ENCODE measurements at places on chromosomes 7 and 10. TPM values are rescaled to one million over a fixed set of nuclear protein-coding genes. Genes with fewer than 3 reads are reported as not detected.

CRYGN gene
- total RNA-seq = 1.2 TPM

DNA sequence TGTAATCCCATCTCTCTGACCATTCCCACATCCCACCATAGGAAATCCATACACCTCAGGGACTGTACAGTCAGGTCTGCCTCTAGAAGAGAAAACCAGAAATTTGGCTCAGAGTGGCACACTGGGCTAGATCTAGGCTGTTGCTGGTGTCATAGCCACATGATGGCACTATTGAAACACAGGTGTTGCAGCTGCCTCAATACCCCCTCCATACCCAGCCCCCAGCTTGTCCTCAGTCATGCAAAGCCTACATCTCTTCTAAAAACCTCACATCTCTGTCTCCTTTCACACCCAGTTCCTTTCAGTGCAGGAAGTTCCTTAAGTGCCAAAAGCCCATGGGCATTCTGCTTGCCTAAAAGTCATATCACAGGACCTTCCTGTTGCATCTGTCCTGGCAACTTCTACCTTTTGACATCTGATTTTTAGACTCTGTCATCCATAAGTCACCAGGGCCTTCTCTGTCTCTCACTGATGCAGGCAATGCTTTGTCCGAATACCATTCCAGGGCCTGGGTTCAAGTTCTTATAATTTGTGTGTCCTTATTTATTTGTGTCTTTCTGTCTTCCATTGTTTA, 27.0 kb upstream of the HIBADH start:
- DNase-seq = peak; percentile 46

GRCh38 chr7:108367946-108368345, 88.3 kb downstream of the NRCAM start:
- DNase-seq = no peak

DNA sequence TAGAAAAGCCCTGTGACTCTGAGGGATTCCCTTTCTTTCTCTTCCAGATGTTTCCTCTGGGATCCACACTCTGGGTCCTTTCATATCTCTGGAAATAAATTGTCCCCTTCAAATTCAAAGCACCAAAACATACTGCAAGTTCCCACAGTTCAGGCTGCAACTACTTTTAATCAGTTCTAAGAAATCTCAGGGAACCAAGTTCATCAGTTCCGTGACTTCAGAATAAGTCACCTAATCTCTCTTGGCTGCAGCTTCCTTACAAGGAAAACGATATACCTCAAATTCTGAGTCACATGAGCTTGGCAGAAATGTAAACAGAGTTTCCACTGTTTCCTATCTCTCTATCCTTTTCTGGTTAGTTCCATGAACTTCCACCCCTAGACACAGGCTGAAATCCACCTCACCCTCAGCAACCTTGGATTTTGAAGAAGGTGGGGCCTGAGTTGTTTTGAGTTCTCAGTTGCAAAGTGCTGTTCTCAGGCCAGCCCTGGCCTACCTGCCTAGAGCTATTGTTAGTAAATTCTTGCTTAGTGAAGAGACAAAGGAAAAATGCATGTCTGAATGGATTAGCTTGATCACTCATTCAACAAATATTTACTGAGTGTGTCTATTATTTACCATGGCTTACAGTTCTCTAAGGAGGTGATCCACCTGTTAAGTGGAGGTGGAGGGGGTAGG, 59.3 kb upstream of the IL6 start:
- DNase-seq = peak; percentile 82

MYL10 gene
- total RNA-seq = not detected

GRCh38 chr10:88926566-88927415, 25.8 kb downstream of the ACTA2 start:
- DNase-seq = no peak

GRCh38 chr10:76459016-76459730, 1027.7 kb downstream of the LRMDA start:
- no peak for DNase-seq

GRCh38 chr10:51117794-51118193, 43.5 kb downstream of the PRKG1 start:
- no peak for DNase-seq

GRCh38 chr10:86310702-86311101, 55.9 kb downstream of the GRID1 start:
- no peak for DNase-seq

DNA sequence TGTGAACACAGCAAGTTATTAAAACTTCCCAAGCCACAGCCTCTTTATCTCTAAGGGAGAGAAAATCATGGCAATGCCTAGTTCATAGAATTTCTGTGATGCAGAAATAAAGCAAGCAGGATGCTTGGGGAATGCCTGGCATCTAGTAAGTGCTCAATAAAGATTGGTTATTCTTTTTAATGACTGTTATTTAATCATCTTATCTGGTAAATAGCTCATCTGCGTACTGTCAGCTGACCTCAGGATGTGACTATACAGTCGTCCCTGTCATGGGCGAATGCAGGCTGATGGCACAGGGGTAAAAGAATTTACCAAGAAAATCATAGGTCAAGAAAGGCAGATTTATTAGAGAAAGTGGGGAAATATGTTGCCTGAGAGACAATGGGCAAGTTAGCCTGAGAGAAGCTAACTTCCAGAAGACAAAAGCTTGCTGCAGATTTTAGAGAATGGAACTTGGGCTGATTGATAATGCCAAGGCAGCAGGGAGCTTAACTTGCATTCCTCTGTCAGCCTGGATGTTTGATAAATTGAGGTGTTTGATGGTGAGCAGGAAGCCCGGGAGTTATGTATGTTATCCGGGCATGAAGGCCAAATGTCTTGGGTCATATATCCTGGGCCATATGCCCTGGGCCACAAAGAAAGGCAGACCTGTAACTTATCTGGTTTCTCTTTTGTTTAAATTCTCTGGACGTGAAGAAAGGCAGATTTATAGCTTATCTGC, 126.0 kb downstream of the KCNMA1 start:
- peak; percentile 65 for DNase-seq

DNA sequence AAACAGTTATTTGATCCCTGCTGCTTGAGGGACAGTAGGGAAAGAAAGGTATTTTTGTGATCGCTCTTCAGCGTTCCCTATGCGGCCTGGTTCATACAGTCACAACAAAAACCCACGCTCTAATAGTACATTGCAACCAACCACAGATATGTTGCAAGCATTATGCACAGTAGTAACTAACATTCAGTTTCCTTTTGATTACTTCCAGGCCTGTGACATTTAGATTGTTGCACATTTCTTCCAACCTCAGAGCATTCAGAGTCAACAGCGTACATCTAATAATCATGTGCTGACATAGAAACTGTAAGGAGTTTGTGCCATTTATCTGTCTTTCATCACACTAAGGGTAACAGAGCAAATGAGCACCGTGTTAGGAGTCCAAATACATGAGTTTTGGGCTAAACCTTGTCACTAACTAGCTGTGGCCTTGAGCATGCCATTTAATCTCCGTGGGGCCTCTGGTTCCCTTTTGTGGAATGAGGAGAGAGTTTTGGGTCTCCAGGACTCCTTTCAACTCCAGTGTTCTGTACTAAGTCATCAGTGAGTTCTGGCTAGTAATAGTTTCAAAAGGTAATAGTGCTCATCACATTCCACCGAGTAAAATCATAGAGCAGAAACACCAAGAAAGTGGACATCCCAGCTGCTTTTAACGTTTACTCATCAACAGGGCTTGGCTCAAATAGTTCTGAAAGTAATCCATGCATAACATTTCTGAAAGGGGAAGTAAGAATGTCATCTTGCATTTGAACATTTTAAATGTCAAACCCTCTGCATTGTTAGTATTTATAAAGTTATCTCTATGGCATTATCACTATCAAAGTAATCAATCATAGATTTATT, 99.0 kb upstream of the FZD1 start:
- peak; percentile 19 for DNase-seq

GRCh38 chr10:33258967-33259366, 75.5 kb downstream of the NRP1 start:
- DNase-seq = peak; percentile 88

ELOVL3 gene
- not detected for total RNA-seq

DNA sequence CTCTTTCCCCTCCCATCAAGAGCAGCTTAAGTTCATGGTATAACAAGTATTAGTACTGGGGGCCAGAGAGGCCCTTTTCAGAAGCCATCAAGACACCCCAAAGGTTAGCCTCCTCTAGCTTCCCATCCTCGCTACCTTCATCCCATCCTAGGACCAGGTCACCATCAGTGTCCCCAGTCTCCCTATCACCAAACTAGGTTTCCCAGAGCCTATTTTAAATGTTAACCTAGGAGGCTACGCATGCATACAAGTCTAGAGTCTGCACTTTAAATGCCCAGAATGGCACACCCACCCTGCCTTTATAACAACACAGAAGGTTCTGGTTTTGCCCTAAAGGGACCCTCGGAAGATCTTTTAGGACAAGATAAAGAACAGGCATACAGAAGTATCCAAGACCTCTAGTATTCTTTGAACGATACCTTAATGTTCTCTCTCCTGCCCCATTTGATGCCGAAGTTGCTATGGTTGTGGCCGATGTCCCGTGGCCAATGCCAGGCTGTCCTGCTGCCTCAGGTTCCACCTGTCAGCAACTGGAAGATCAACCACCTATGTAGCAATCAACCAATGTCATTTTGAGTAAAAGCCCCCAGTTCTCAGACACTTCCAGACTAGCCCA, 2.2 kb downstream of the GPRIN2 start:
- no peak for DNase-seq

DNA sequence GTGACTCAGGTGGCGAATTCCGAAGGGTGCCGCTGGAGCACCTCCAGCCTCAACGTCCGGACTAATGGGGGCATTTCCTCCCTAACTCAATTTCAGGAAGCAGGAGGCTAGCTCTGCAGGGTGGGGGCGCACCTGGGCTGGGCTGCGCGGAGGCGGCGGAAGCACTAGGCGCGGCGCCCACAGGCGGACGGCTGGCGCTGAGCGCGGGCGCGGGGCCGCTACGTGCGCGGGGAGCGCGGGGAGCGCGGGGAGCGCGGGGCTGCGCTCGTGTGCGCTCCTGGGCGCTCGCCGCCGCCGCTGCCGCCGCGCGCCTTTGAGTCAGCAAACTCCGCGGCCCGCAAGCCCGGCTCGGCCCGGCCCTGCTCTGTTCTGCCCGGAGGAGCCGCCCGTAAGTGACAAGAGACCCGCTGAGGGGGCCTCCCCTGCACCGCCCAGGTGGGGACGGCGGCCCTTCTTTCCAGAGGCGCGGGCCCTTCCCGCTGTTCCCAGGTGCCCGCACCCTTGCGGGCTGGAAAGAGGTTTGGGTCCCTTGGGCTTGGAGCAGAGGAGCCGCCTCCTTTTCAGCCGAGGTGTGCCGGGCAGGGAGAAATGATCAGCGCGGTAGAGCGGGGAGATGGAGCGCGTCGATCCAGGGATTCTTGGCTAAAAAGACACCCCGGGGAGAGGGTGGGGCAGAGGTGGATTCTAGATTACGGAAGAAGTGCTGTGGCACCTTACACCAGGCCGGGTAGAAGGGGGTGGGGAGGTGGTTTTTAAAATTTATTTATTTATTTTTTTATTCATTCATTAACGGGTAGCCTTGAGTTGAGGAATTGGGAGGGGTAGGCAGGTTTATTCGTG, at the start of gene SNX10:
Gene SNX10 (plus strand): TSS at position 164 of the 840 bp plus-strand sequence. CDS start 54,581 bp downstream, outside the sequence.
- peak; percentile 48 for DNase-seq

DNA sequence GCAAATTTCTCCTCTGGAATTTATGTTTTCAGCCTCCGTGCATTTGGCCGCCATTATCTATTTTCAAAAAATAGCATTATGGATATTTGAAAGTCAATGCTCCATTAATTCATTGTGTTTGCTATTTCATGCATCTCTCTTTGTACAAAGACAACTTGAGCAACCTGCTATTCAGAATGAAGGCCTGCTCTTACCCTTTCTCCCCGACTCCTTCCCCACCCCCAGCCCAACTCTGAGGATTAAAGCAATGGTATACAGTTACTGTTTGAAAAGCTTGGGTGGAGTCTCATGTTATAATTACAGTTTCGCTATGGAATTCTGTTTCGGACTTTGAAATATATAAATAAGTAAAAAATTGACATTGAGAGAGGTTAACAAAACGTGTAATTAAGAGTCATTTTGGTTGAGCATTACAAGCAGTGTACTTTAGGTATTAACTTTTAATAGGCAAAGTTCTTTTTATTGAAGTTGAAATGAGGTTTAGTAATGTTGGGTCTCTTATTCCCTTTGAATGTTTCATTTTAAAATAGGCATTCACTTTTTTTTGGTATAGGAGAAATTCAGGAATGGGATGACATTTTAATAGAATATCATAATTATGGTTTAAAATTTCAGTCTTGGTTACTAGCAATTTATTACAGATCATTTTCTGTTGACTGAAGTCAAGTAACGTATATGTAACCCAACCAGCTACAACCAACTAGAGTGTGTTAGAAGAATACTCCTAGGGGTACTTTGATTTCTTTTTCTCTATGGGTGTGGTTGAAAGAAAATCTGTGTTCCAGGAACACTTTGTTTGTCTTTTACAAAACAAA, 93.1 kb downstream of the ARID5B start:
- DNase-seq = no peak

SLC26A5 gene
- not detected for total RNA-seq

SPDYE16 gene
- total RNA-seq = not detected

GRCh38 chr10:123974406-123974805, 82.8 kb upstream of the CPXM2 start:
- DNase-seq = peak; percentile 95

OLAH gene
- not detected for total RNA-seq

- DNase-seq = no peak
These were observed 13.8 kb upstream of the LMOD2 start for GRCh38 chr7:123641901-123642300.

- peak; percentile 93 for DNase-seq
These were observed 120.6 kb downstream of the PRPF18 start for GRCh38 chr10:13707156-13707881.

PMS2 gene
- 35.9 TPM for total RNA-seq

GRCh38 chr10:8325024-8325980, 270.8 kb downstream of the GATA3 start:
- DNase-seq = no peak

- DNase-seq = no peak
These were observed 5.8 kb downstream of the MLXIPL start for GRCh38 chr7:73618538-73618937.

GRCh38 chr7:114026486-114027089, 107.8 kb upstream of the PPP1R3A start:
- DNase-seq = peak; percentile 70

GRID1 gene
- 5.2 TPM for total RNA-seq

LRIT1 gene
- not detected for total RNA-seq

CTTNBP2 gene
- total RNA-seq = not detected

GRCh38 chr10:110868981-110869380, 2.7 kb upstream of the PDCD4 start:
- DNase-seq = no peak
